Left lobe of liver (tissue), 2 donors: ENCODE measurements at places on chromosomes 2 and 18.

DNA sequence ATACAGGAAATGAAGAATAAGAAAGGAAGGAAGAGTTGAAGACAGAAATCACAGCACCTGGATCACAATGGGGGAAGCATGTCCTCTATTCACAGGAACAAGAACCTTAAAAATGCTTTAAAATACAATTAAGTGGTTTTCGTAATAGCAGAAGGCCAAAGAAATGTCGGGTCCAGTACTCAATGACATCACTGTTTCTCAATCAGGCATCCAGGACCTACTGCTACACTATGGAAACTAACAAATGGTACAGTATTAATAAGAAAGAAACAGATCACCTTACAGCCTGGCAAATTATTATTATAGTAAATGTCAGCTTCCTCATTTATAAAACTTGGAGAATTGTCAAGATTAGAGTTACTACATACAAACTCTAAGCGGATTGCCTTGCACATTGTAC, 15.8 kb downstream of the HNRNPLL start:
- no peak for DNase-seq

GRCh38 chr2:151833984-151834383, 5.8 kb upstream of the ARL5A start:
- DNase-seq, result no peak

GRCh38 chr2:145744541-145745386, 1224.8 kb upstream of the ZEB2 start:
- DNase-seq, result no peak

DNA sequence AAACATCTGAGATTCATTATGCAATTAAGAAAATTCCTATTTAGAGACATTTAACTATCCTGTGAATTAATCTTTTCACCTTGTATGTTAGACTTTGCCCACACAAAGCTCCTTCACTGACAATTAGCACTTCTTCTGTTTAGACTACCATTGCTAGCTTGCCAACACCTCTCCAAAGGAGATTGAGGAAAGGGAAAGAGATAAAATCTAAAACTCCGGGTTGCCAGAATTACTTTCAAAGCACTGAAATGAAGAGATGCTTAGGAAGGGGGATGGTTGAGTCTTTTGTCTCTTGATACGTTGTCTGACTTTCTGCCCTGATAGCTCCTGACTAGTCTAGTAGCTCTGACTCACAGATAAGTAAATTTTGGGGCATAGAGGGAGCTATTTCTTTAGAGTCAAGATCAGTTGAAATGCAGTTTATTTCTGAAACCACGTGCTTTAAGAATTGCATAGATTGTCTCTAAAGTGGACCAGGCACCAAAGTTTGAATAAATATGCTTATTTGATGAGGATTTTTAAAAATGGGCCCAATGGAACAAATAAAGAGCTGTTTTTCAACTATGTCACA, 74.1 kb upstream of the DSEL start:
- no peak for DNase-seq

GRCh38 chr2:98477506-98477905, 32.8 kb downstream of the INPP4A start:
- DNase-seq, result no peak

DNA sequence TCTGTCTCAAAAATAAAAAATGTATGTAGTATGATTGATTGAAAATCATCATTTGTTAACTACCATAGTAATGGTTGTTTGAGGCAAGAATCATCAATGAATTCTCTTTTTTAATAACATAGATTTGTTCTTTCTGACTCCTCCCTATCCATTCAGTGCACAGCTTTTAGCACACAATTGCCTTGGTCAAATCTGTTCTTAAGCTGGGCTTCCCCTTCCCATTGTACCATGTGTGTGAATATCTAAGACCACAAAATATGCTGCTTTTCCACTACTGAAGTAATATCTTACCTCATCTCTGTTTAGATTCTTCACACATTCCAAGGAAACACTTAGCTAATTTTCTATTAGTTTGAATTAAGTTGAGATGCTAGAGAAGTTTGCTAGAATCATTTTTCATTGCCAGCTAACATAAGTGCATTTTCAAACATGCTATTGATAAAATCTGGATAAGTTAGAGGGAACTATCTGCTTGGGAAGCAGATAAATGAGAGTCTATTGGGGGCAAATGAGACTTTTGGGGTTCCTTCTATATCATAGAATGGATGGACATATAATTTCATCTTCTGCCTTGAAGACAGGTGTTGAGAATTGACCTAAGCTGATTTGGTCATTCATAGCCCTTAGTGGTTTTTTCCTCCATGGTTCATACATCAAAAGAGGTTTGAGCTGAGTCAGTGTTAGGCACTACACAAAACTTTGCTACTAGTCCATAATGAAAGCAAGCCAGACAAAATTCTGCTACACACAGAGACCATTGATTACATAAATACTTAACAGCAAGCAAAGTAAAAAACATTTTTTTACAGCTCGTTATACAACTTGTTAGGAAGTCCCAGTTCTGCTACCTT, 231.9 kb downstream of the PLCL1 start:
- no peak for DNase-seq

GRCh38 chr18:24214913-24215312, 76.1 kb downstream of the CABYR start:
- no peak for DNase-seq

DNA sequence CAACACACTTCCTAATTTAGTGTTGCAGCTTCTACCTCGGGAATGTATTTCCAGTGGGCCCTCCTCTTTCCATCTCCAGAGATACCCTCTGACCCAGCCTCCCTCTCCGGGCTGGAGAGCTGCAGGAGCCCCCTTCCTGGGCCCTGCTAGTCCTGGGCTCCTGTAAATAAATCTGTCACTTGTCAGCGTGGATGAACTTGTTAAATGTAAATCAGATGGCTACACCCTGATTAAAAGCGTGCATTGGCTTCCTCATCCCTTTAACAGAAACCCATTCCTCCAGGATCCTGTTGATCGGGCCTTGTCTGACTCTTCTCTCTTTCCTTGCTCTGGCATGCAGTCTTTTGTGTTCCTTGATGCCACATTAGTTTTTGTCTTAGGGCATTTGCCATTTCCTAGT, 2.4 kb downstream of the ZNF236 start:
- DNase-seq, result no peak

- DNase-seq, result no peak
Observed at GRCh38 chr2:197435598-197436420, 981 bp upstream of the SF3B1 start.

GRCh38 chr2:40284797-40285196, 167.1 kb downstream of the SLC8A1 start:
- DNase-seq, result no peak

DNA sequence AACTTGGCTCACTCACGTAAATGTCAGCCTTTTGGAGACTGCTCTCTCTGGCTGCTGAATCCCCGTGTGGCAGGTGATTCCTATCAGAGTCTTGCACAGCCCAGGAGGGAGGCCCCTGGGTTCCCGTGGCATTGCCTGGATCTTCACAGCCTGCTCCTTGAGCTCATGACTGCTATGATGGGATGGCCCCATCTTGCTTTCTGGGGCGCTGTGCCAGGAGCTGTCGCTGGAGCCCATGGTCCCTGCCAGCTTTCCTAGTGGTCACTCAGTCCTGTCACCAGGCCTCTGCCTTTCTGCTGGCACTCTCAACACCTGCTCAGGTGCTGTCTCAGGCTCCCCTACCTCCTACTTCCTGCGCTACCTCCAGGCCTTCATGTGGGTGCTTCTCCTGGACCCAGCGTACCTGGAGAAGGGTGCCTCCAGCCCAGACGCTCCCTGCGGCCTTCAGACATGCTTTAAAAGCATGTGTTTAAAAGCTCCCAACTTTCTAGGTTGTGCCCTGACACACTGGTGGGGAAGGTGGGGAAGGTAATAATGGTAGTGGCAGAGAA, 110.1 kb downstream of the MCFD2 start:
- peak; percentile 41 for DNase-seq

DNA sequence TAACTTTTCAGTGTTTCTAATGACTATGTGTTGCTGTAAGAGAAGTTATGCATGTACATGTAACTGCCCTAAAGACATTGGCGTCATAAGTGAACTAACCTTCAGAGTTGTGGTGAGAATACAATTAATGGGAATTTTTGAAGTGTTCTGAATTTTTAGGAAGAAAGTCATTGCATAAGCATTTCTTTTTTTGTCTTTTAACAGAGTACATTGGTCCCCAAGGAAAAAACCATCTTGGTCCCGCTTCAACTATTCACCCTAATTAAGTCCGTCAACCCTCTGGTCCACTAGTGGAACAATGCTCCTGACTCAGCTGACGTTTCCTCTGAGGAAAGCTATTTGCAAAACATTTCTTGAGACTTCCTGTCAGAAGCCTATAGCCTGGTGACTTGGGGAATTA, 41.1 kb upstream of the VIT start:
- DNase-seq, result no peak
